Left ventricle myocardium superior (tissue), 1 donor: ENCODE measurements at places on chromosomes 13 and 19. TPM values are rescaled to one million over a fixed set of nuclear protein-coding genes. Genes with fewer than 3 reads are reported as not detected.

OR10H1 gene
- total RNA-seq, result not detected

NBEA gene
- total RNA-seq, result 20.7 TPM

SHISA7 gene
- total RNA-seq, result not detected

- no peak for DNase-seq
Observed at GRCh38 chr19:4016903-4017638, 9.5 kb downstream of the PIAS4 start.

GRCh38 chr13:58455094-58455493, 823.5 kb downstream of the PCDH17 start:
- no peak for DNase-seq

GRCh38 chr13:65901723-65902122, 1328.4 kb downstream of the PCDH9 start:
- DNase-seq, result no peak

- DNase-seq, result no peak
Observed at GRCh38 chr19:48403606-48404005, 10.1 kb downstream of the GRIN2D start.

DNA sequence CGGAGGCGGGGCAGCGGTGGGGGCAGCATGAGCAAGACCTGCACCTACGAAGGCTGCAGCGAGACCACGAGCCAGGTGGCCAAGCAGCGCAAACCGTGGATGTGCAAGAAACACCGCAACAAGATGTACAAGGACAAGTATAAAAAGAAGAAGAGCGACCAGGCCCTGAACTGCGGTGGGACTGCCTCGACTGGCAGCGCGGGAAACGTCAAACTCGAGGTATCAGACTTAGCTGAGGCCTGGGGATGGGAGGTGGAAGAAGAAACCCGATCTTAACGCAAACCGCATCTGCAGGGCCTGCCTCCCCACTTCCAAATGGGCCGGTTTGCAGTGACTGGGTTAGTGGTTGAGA, 693 bp downstream of the RFXAP start:
- no peak for DNase-seq

GRCh38 chr19:44640518-44640917, 3.2 kb upstream of the PVR start:
- DNase-seq, result no peak

GRCh38 chr19:33429891-33430673, 56.6 kb downstream of the CEBPG start:
- DNase-seq, result peak; percentile 7

DNA sequence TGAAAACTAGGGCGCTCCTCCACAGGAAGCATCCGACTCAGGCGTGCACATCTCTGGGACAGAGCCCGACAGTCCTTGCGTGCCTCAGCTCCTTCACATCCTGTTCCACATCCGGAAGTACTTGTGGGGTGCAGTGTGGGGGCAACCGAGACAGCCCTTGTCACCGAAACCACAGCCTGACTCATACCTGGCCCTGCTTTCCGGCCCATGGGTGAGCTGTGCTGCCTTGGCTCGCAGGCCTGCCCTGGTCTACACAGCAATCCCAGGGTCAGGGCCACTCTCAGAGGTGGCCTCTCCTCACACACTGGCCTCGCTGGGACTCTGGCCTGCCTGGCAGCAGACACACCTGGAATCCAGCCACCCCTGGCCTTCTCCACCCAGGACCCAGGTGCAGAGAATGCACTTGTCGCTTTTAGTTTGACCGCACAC, 100.4 kb downstream of the STK24 start:
- DNase-seq, result peak; percentile 53

DNA sequence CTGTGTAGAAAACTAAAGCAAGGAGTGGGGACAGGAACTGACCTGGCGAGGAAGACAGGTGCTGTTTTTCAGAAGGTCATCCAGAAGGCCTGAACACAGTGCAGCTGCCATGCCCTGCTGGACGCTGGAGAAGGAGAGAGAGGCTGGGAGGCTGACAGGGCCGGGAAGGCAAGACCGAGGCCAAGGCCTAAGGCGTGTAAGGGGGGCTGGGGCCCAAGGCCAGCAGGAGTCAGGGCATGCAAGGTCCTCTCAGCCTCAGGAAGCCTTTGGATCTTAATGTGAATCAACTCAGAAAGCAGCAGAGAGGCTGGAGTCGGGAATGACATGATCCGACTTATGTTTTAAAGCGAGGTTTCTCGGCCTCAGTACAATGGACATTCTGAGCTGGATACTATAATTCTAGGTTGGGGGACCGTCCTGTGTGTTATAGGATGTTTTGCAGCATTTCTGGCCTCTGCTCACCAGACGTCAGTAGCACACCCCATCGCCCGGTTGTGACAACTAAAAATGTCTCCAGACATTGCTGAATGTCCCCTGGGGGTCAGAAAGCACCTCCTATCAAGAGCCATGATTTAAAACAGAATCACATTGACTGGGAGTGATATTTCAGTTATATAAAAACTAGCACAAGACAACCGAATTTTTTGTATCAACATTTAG, 530.4 kb downstream of the MYO16 start:
- no peak for DNase-seq

- DNase-seq, result no peak
Observed at GRCh38 chr13:106496072-106496997, 39.1 kb downstream of the EFNB2 start.

DNA sequence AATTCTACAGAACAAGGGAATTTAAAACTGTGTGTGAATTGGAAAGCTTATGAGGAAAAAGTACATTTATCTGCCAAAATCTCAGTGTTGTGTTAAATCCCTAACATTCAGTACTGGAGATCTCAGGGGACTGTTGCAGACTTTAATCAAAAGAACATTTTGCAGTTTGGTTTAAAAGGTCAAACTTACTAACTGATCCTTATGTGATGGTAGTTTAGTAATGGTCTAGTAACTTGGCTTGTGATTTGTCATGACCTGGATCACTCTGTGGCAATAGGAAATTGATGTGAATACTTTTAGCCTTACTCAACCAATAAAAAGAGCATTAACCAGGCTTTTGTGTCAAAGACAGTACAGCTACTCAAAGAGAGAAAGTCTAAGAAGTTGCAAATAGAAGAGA, 862.1 kb upstream of the MIR17HG start:
- no peak for DNase-seq
